DMS 273 treated with DMSO at 0.1 percent for 48 hours (cell line): ENCODE measurements at places on chromosomes 1 and 21.

GRCh38 chr1:181206979-181207790 is 118.7 kb downstream of the IER5 start:
- DNase-seq, result no peak

- DNase-seq, result no peak
Measured at GRCh38 chr1:118298397-118298796, 113.4 kb upstream of the SPAG17 start.

GRCh38 chr1:197841883-197842553 is 60.4 kb upstream of the C1orf53 start:
- DNase-seq, result no peak

- DNase-seq, result no peak
Measured at GRCh38 chr1:151501474-151501873, 9.7 kb upstream of the CGN start.

DNA sequence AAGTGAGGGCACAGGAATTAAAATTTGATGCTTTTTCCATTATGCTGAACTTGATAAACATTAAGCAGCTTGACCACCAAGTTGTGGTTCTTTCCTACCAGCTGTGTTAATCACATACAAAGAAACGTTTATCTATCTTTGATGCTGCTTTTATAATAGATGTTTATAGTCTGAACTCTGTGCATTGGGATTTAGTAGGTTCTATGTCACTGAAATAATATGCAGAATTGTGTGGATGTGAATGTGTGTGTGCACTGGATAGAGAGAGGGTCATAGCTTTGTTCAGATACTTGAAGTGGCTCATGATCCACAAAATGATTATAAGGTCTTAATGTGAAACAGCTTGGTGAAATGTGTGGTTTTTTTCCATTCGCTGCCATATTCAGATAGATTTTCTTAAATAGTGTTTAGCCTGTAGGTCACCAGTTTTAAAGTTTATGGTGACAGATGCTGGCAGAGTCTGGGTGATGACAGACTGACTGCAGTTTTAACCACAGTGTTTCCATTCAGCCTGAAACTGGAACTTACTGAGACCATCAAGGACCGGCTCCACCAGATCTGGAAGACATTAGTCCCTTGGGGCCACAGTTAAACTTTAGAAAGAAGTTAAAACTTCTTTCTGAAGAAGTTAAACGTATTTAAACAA is 10.2 kb downstream of the DDI2 start:
- DNase-seq, result no peak

DNA sequence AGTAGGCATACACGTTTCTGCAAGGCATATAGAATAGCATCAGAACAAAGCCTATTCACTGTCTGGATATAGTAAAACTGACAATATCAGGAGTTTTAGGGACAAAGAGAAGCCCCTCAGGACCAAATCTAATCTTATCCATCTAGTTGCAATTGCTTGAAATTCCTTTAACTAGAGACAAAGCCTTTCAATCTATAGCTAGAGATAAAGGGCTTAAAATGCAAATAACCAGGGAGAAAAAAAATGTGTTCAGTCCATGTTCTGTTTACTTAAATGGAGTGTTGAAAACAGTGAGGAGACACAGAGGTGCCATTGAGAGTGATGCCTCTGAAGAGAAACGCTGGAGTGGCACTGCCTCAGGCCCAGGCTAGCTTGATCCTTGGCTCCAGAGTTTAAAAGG is 286.1 kb downstream of the DPYD start:
- DNase-seq, result no peak

DNA sequence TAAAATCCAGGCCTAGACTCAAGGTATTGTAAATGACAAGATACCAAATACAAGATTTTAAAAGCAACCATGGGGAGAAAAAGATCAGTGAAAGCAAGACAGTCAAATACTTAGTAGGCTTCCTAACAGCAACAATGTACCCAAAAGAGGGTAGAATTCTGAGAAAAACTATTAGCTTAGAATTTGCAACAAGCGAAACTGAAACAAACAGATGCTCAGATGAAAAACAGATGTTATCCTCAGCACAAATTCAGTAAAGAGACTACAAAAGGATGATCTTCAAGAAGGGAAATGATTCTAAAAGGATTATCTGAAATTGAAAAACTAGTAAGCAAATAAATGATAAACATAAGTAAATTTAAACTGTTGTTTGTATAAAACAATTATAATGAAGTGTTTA is 40.0 kb downstream of the PDC start:
- no peak for DNase-seq

DNA sequence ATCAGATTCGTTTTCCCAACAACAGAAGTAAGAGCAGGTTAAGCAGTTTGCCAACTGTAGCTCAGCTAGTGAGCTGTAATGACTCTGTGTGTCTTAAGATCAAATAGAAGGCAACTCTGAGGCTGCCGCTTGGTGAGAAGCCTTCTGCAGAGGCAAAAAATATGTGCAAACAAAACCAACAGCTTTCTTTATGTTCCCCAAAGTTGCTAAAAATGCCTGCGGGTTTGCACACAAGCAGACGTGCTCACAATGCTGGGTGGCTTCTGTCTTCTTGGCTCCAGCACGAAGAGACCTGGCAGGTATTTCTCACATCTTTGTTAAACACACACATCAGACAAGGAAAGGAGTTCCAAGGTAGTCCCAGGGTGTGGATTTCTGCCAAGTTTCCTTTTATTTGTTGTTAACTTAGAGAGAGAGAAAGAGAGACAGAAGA is 158.9 kb upstream of the JUN start:
- DNase-seq, result no peak

- DNase-seq, result no peak
Measured at GRCh38 chr1:33268927-33269610, 12.8 kb downstream of the ZNF362 start.

- no peak for DNase-seq
Measured at GRCh38 chr1:246425895-246426294, 81.2 kb downstream of the SMYD3 start.

GRCh38 chr1:163361123-163361934 is 39.6 kb downstream of the NUF2 start:
- DNase-seq, result peak; percentile 14

DNA sequence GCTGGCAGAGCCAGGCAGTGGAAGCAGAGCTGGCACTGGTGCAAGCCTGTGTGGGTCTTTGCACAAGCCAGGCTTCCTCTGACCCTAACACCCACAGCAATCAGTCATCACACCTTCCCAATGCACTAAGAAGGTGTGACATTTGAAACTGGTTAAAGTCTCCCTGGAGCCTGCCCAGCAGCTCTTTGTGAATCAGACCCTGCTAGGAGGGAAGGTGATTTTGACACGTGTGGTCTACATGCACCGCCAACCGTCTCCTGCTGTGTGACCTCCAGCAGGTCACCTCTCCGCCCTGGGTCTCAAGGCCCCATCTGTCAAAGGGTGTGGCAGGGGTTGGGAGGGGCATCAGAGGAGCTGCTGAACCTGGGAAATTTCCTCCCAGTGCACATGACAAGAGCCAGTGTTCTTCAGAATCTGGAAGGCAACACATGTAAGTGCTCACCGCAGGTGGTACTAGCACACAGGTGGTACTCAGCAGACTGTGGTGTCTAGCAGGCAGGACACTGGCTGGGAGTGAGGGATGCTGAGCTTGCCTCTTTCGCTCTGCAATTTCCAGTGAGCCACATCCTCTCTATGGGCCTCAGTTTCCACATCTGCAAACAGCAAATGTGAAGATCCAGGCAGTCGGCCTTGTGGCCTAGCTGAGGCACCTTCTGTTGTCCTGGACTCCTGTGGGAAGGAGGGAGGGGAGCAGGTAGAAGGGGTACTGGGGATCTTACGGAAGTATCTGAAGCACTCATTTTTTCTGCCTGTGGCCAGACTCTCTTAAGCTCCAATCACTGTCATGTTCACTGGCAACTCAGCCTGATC is 123.2 kb downstream of the DMRTB1 start:
- peak; percentile 30 for DNase-seq

GRCh38 chr1:32693455-32694174 is 9.0 kb downstream of the SYNC start:
- DNase-seq, result no peak

DNA sequence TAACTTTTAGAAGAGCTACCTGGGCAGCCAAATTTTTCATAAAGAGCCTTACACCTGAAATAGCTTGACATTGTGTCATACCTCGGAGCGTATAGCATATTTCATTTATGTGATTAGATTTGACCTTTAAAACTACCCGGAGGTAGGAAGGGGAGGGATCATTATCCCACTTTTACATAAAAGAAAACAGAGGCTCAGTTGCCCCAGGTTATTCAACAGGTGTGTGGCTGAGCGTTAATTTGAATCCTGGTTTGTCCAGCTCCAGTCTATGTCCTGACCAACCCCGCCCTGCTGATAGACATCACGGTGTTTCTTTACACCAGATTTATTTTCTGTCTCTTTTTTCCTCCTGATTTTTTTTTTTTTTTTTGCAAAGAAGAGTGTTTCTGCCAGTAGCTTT is 39.7 kb downstream of the PBX1 start:
- no peak for DNase-seq

DNA sequence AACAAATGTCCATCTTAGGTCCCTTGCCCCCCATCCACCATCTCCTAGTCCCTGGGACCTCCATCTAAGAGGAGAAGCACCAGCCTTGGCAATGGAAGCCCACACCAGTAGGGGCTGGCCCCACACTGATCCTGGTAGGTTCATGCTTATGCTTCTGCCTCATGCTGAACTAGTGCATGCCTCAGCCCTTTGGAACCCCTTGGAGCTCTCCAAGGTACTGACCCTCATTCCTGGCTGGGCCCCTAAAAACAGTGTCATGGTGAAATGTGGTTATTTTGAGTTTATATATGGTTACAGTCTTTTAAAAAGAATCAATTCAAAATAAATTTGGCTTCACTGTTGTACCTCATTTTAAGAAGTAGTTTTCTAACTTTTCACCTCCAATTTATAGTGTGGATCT is 108.3 kb downstream of the HIVEP3 start:
- DNase-seq, result no peak

DNA sequence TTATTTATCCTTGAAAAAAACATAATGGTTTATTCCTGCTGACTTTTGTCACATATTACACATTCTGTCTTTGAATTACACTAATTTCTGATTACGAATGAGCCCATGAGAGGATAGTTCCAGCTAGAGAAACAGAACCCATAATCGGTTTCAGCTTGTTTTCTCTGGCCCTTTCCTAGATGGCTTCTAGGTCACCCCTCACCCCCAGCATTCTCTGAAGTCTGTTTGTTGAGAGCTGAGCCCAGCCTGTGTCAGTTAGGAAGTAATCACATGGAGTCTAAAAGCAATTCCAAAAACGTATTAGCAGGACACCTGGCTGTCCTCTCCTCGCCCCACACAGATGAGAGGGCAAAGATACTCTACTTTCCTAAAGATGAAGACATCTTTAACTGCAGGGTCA is 48.9 kb downstream of the KIAA1614 start:
- DNase-seq, result no peak

- DNase-seq, result no peak
Measured at GRCh38 chr1:221100611-221101010, 221.4 kb downstream of the HLX start.

DNA sequence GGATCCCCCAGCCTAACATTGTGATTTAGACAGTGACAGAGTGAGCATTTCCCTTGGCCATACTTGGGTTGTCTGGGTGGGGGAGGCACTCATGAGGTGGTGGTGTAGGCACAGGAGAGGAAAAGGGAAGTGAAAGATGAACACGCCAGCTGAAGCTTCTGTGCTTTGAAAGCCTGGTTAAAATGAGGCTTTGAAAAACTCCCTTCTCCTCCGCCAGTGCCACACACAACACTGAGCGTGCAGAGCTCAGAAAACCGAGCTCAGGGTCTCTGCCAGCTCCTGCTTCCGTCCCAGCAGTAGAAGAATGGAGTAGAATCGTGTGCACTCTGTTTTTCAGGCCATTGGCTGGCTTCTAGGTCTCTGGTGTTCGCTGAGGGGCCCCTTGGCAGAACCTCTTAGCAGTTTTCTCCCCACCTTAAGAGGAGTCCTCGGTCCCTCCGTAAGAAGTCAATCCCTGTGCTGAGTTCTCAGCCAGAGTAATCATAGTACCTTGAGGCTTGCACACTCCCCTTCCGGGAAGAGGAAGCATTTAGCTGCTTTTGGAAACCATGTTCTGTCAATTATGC is 12.9 kb downstream of the PLEKHM2 start:
- DNase-seq, result no peak

- no peak for DNase-seq
Measured at GRCh38 chr1:80531182-80531581, 1269.6 kb upstream of the ADGRL2 start.

GRCh38 chr21:31135531-31136184 is 97.4 kb upstream of the KRTAP19-8 start:
- no peak for DNase-seq

DNA sequence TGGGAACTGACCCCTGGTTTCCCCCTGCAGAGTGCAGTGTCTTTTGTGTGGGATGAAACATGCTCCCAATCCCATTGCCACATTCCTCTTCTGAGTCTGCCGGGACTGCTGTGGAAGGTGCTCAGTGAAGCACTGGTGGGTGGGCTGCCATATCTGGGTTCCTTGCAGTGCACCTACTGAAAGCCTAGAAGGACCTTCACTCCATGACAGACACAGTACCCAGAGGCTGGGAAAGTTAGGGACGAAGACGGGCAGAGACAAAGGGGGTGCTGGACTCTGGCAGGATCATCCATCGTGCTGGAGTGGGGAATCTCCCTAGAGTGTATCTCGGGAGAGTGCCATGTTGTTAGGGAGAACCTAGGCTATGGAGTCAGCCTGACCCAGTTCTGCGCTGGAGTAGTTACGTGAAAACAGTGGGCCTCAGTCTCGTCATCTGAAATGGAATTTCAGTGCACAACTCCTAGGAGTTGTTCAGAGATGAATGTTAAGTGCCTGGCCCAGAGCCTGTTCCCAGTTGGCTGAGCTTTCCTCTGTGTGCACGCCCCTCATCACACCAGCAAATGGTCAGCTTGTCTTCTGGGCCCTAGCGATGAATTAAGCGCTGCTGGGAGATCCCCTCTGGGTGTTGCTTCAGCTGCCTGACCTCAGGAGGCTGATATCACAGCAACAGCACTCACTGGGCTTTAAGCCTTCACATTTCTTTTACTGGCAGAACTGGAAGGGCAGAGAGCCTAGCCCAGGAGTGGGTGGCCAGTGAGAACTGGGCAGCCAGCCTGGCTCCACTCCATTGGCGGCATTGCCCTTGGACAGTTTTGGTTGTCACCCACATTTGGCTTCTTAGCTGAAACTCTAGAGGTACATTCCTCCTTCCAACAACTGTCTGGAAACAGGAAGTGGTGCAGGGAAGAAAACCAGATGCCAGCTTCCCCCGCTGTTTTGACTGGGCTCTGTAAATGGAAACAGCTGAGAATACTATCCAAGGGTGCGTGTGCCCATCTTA is 479.8 kb upstream of the VAMP3 start:
- DNase-seq, result no peak

- DNase-seq, result peak; percentile 44
Measured at GRCh38 chr1:2255420-2256369, 27.6 kb downstream of the SKI start.

- no peak for DNase-seq
Measured at GRCh38 chr1:223153177-223154119, 10.4 kb upstream of the TLR5 start.
